ENCODE measurements at places on chromosomes 6 and 20.

DNA sequence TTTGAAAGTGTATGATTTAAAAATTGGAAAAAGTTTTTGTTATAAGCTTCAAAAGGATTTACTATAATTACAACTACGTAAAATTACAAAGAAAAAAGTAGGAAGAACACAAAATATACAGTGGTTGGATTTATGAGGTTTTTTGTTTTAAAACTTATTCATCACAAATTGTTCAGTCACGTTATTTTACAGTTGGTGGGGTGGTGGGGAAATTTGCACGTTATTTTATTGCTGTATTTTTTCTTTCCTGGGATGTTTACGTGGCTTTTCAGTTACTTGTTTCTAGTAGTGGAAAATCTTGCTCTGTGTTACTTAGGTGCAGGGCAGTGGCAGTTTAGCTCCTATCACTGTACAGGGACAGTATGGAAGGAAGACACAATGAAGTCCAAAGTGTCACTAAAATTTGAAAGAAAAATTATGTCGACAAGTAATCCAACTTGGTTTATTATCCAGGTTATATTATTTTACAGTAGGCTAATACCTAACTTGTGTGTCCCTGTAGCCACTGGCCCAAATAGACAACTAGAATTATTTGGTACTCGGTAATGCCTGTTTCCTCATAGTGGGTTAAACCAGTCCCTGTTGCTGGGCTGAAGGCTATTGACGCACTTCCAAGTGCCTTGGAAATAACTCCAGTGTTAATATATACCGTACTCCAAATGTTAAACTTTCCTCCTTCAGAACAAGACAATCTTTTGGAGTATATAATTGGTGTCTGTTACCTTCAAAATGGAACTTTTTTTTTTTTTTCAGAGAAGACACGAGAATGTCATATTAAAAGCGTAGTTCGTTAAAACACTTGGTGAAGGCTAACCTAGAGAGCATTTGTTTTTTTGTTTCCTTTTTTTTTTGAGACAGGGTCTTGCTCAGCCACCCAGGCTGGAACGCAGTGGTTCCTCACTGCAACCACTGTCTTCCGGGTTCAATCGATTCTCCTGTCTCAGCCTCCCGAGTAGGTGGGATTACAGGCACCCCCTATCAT, 4.6 kb downstream of the JARID2 start:
- no peak for DNase-seq

GRCh38 chr6:158672726-158673125, 22.9 kb downstream of the SYTL3 start:
- no peak for DNase-seq

GRCh38 chr20:46214824-46215488, 93.3 kb downstream of the CDH22 start:
- DNase-seq, result no peak

DNA sequence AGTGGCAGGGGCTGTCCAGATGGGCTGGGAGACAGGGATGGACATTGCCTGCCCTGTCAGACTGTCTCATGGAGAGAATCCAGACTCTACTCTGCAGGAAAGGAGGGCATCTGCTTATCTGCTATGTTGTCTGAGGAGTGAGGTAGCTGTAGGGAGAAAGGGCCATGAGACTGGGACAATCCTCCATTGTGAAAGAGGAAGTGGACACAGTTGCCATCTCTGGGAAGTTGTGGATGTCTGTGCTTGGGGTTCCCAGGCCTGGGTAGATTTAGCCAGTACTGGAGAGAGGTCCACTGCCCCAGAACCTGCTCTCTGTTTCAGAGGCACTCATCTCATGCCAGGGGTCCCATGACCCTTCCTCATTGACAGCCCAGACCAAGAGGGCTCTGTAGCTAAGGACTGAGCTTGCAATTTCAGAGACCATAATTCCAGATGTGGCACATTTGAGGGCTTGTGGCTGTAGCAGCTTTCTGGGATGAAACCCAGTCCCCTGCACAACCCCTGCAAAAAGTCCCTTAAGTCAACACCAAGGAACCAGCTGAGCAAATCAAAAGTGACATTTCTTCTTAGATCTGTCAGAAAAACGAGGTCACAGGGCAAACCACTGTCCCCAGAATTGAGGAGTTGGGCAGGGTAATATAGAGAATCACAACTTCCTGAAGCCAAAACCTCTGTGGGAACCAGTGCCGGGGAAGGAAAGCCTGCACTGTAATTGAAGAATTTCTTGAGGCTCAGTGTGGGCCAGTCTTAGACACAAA, 4.1 kb upstream of the SIRPG start:
- DNase-seq, result no peak

DNA sequence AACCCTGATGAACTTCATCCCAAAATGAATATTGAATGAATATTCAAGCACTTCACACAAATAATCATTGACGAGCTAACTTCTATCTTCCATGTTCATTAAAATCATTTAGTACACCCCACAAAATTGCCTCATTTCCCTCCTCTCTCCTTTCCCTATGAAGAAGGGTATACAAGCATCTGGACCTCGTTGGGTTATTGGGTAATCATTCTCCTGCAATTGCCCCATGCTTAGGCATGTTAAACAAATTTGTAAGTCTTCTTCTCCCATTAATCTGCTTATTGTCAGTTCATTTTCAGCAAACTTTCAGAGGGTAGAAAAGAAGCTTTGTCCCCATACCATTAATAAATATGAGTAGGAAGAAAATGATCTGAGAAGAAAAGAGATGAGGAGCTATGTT, 27.6 kb downstream of the PRKN start:
- no peak for DNase-seq
